CD8-positive, alpha-beta memory T cell (primary cell): ENCODE measurements at places on chromosomes 6 and 20.

DNA sequence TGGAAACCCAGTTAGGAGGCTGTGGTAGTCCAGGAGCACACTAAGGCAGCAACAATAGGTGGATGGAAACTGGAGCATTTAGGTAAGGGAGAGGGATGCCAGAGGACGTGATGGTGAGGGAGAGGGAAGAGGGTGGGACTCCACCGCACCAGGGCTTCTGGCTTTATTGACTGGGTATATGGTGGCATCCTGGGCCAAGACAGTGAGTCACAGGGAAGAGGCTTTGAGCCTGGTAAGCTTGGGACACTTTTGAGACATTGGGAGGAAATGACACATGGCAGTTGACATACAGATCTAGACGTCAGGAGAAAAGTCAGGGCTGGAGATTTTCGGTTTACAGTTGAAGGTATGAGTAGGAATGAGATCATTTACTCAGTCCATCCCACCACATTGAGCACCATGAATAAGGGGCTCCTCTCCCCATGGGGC is 14.9 kb downstream of the NT5E start:
- no peak for DNase-seq

GRCh38 chr6:97591955-97592354 is 308.9 kb upstream of the MMS22L start:
- DNase-seq = no peak

- DNase-seq = no peak
These were observed 89.2 kb upstream of the RNF217 start for GRCh38 chr6:124873066-124873410.

DNA sequence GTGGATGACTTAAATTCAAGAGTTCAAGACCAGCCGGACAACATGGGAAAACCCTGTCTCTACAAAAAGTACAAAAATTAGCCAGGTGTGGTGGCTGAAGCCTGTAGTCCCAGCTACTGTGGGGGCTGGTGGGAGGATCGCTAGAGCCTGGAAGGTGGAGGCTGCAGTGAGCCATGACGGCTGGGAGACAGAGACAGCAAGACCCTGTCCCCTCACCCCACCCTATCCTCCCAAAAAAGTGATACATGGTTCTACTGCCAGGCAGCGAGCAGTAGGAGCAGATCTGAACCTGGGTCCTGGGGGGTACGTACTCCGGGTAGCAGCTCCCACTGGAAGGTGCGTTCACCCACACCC is 2.2 kb downstream of the PSMA7 start:
- DNase-seq = no peak

DNA sequence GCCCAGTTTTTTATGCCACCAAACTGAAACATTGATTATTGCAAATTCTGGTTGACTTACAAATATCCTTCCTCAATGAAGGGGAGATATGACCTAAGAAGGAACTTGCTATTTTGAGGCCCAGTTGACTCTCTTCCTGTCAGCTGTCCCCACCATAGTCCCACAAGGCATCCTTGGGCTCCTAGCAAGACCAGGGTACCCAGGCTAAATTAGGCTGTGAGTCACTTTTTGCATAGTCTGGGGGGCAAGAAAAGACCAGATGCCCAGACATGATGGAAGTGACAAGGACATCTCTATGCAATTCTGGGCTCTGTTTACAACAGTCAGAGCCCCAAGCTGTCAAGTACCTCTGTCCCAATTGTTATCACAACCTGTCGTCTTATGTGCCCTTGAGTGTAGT is 31.8 kb upstream of the MAFB start:
- no peak for DNase-seq

DNA sequence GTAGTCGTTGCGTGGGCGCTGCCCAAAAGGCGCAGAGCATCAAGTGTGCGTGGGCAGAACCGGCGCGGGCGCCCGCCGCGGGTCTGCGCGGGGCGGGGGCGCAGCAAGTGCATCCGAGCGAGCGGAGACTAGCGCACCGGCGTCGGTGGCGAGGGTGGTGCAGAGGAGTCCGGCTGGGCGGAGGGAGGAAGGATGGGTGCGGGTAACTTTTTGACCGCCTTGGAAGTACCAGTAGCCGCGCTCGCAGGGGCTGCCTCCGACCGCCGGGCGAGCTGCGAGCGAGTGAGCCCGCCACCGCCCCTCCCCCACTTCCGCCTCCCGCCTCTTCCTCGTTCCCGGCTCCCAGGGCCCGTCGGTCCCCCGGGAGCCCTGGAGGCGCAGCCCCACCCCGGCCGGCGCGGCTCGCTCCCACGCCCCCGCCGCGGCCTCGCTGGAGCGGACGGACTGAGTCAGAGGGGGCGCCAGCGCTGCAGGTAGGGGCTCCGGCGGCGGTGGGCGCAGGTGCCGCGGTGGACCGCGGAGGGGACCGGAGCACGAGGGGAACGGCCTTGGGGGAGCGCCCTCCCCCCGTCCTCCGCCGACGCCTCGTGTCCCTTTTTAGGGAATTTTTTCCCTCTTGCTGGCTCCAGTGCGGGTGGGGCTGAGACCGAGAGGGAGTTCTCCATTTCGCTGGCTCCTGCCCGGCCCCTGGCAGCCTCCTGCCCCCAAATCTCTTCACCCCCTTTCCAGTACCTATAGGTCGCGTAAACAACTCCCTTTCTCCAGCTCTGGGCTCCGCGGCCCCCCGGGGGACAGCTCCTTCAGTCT is 1.6 kb upstream of the DBNDD2 start:
- peak; percentile 42 for DNase-seq

DNA sequence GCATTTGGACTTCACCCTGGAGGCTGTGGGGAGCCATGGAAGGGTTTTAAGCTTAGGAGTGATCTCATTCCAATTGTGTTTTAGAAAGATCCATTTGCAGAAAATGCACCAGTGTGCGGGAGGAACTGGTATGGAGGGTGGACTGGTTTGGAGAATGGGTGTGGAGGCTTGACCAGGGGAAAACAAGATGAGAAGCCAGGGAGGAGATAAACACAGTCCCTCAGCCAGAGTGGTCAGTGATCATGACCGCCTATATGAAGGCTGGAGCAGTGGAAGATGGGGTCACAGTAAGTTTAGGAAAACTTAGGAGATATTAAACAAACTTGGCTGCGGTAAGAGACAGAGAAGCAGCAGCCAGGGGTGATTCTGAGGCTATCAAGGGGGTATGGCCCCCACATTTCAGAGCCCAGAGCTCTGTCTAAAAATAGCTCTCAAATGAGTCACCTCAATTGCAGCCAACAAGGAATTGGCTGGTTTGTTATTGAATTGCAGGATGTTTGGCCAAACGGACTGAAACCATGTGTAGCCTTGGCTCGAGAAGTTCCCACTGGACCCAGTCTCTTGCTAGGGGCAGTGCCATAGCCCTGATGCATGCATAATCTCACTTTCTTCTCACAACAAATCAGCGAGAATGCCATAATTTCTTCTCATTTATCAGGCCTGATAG is 159.9 kb upstream of the TOP1 start:
- DNase-seq = no peak

GRCh38 chr6:105733556-105734162 is 330.8 kb upstream of the PREP start:
- DNase-seq = no peak

- no peak for DNase-seq
These were observed 4.3 kb downstream of the CLVS2 start for GRCh38 chr6:123000244-123000770.
